Cerebellar nuclear complex (tissue), 1 donor: ENCODE measurements at places on chromosomes 11 and 22.

- no peak for DNase-seq
Measured at GRCh38 chr11:66277471-66278362, at the start of gene CNIH2. Gene CNIH2 (plus strand): TSS chr11:66278175. CDS start chr11:66278457, 282 bp downstream.

DNA sequence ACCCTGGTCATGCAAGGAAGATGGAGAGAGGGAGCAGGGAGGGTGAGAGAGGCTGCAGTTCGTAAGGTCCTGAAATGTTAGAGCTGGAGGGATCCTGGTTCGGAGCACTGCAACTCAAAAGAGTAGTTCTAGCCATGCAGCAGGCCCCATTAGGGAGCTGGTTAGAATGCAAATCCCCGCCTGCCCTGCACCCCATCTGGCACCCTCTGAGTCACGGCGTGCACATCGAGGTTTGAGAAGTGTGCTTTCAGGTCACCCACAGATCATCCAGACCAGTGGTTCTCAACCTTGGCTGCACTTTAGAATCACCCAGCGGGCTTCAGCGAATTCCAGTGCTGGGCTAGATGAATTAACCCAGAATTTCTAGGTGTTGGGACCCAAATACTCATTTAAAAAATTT is 48.2 kb downstream of the ST3GAL4 start:
- no peak for DNase-seq

GRCh38 chr22:45203150-45203951 is 37.3 kb downstream of the KIAA0930 start:
- DNase-seq, result no peak

- DNase-seq, result no peak
Measured at GRCh38 chr22:35037089-35037488, 28.9 kb upstream of the ISX start.

- no peak for DNase-seq
Measured at GRCh38 chr11:12917822-12918221, 91.3 kb upstream of the RASSF10 start.

DNA sequence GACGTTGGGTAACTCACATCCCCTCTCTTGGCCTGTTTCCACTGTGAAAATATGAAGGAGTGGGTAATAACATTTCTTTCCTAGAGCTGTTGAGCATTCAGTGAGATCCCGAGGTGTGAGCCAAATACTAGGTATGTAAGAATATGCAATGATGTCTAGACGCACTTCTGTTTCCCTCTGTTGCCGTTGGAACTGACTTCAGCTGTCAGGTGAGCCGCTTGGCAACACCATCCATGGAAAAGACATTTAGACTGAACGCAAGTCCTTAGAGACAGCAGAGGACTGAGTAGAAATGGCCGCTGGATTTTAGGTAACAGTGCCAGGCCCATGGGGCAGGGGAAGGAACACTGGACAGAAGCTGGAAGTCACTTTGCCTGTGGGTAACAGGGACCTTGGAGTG is 29.5 kb upstream of the SHANK2 start:
- DNase-seq, result no peak

GRCh38 chr11:57426929-57427726 is at the start of gene SLC43A3:
Gene SLC43A3 (minus strand): TSS chr11:57427121. CDS start chr11:57426172, 949 bp downstream.
- DNase-seq, result no peak

GRCh38 chr11:21909145-21909544 is 283.7 kb upstream of the ANO5 start:
- DNase-seq, result no peak

GRCh38 chr11:25423436-25424199 is 908.3 kb upstream of the ANO3 start:
- DNase-seq, result no peak

- peak; percentile 7 for DNase-seq
Measured at GRCh38 chr22:26170795-26171580, 1.7 kb downstream of the SEZ6L start.

GRCh38 chr11:80636999-80637398 is 1196.2 kb upstream of the TENM4 start:
- no peak for DNase-seq

GRCh38 chr11:117771197-117771596 is 25.8 kb downstream of the DSCAML1 start:
- no peak for DNase-seq

- no peak for DNase-seq
Measured at GRCh38 chr11:86885311-86885710, 69.9 kb downstream of the FZD4 start.

DNA sequence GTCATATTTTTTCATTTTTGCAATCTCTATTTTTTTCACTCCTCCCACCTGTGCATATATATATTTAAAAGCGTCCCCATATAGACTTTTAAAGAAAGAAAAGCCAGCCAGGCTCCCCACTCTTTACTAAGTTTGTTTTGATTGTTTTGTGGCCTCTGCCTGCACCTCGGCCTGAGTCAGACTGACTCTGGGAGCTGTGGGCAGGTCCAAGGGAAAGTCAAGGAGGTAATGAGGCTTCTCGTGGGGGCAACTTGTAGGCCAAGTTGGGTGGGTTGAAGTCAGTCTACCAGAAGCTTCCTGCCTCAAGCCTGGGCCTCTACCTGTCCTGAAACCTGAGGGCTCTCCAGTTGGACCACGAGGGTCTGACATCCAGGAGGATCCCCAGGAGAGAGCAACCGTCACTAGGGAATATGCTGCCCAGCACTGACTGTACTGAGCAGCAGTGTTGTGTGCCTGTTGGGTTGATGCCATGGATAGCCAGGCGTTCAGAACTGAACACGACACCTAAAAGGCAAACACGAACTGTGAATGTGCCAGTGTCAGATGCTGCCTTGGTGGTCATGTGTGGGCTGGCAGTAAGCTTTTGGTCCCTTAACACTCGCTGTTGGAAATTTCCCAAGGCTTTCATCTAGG is 58.8 kb downstream of the BMAL1 start:
- no peak for DNase-seq

DNA sequence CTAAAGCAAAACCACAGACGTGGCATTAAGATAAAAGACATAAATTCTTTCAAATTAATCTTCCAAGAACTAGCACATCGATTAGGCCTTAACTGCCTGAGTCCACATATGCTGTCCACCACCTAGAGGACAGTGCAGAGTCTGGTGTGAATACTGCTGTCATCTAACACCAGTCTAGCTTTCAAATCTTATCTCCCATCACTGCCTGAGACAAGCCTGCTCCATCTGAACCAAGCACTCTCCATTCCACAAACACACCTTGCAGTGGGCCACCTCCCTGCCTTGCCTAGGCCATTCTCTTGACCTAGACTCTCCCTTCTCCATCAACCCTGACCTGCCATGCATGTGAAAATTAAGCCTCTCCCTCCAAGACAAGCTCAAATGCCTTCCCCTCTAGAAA is 129.5 kb upstream of the PITPNB start:
- no peak for DNase-seq

DNA sequence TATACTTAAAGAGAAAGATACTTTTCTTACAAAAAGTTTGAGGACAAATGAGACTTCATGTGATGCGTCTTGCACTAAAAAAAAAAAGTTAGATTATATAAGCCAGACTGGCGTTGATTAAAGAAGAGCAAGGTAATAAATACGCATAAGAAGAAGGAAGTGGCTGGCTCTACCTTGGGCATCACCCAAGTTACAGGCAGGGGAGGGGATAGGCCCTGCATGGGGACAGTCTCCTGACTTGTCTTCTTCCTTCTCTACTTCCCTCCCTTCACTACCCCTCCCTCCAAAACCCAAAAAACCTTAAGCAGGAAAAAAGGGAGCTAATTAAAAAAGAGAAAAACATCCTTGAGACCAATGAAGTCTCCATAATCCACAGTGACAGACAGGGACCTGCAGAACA is 22.3 kb upstream of the TMA7B start:
- DNase-seq, result no peak

DNA sequence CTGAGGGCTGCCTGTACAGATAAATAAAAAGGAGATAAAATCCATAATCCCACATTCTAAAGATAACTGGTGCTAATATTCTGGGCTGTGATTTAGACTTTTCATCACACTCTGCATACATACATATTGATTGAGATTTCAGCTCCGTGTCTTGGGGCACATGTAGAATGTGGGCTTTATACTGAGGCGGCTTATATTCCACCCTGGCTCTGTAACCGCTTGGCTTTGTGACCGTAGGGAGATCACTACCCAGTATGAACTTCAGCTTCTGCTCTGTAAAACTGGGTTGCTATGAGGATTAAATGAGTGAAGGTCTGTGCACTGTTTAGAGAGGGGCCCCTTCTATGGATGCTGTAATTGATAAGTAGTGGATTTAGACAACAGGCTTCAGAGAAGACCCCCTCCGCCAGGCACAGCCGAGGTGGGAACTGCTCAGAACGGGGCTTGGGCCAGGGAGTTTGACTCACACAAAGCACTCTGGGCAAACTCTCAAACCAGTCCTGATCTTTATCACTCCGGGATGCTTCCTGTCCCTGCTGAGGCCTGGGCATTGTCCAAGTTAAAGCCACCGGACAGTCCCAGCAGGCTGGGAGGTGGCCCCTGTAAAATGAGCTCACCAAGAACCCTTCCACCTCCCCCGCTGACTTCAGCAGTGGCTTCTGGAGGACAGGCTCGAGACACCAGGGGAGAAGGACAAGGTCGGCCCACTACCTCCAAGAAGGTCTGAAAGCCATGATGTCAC is 17.2 kb downstream of the KIAA1671 start:
- DNase-seq, result no peak

GRCh38 chr11:130645843-130646197 is 197.4 kb downstream of the ADAMTS15 start:
- no peak for DNase-seq

DNA sequence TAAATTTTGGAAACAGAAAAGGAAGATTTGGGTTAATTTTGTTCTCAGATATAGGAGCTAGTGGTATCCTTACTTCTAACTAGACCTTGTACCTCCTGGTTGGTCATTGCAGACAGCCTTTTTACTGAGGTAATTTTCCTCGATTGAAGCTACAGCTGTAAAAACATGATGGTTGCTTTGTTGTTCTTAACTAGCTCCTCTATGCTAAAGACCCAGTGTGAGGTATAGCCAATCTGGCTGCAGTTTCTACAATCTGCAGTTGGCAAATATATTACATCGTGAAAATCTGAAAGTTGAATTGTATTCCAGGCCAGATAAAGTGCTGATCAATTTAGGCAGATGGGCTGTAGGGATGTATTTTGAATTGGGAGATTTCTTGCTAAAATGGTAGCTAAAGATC is 116.5 kb downstream of the AASDHPPT start:
- DNase-seq, result no peak

DNA sequence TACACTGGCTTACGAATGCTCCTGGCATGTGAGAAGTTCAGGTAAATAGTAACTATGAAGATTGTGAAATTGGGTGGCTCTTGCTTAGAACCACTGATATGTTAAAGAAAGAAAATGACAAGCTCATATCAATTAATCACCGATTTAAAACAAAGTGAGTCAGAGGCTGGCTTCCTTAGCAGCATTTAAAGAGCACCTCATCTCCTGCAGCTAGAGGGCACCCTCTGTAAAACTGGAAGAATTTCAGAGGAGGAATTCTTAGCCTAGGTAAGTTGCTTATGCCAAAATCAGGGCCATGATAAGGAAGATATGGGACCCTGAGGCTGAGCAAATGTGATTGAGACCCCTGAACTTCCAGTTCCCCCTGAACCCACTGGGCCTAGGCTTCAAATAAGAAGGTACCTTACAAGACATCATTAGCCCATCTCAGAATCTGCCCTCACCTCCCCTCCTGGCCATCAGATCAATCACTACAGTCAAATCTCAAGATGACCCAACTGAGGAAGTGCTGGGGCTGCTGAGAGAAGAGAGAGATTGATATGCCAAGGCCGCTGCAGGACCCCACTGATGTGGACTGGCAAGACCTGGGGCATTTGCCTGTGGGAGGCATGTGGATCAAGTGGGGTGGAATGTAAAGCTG is 8.6 kb upstream of the CD3E start:
- no peak for DNase-seq

DNA sequence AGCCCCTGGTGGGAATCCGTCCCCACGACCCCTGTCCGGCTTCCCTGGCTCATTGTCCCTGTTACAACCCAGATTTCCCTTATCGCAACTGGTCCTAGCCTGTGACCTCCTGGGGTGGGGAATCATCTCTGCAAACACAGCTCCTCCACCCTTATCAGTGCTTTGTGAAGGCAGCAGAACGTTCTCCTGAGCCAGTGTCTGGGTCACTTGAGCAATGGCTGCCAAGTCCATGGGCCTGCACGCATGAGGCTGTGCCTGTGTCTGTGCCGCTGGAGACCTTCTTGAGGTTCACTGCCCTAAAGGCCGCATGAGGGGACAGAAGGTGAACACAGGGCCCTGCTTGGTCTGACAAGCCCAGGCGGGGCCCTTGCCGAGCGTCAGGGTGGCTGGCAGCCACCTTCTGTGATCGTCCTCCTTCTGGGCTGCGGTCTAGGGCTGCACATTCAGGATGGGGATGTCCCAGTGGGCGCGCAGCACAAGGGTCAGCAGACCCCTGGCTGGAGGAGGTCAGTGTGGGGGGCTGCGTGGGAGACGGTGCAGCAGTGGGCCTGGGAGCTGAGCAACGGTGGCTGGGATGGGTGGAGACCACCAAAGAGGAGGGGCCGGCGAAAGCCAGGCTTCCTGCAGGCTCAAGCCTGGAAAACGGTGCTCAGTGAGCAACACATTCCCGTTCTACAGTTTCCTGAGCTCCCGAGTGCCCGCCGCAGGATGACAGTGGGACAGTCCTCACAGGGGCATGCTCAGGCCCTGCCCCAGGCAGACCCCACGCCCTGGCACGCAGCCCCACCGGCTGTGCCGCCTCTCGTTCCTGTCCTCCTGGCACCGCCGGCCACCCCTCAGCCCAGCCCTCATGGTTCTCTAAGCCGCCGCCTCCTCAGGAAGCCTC is 74.1 kb downstream of the CDKN1C start:
- DNase-seq, result no peak

DNA sequence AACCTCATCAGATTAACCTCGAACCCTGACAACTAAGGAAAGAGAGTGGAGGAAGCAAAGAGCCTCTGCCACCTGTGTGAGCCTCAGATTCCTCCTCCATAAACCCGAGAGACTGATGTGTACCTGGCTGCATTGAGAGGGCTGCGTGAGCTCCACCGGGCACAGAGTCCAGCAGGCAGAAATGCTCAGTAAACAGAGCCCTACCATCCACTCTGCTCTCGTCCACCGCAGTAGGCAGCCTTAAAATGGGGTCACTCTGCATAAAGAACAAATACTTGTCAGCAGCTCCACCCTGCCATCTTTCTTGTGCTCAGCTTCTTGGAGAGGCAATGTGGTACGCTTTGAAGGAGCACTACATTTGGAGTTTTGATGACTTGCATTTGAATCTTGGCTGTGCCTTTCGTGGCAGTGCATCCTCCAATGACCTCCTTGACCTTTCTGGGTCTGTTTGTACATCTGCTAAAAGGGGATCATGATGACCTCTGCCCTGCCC is 43.0 kb upstream of the CD5 start:
- no peak for DNase-seq

- no peak for DNase-seq
Measured at GRCh38 chr11:46677169-46677568, 23.2 kb downstream of the ARHGAP1 start.

- DNase-seq, result no peak
Measured at GRCh38 chr11:102347462-102348370, 702 bp downstream of the BIRC2 start.

DNA sequence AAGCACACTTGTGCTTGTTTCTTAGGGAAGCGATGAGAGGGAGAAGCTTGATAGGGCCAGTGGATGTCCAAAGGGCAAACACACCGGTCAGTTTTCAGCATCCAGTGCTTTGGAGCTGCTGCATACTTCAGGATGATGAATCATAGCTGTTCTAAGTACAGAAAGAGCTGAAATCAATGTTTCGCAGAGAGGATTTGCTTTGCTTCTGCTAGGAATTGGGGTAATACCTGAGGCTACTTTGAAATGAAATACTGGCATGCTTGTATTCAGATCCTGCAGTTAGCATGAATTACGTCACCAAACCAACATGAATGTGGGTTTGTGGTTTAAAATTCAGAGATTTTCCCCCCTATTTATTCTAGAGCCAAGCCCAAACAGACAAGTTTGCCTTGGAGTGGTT is 41.7 kb upstream of the SC5D start:
- DNase-seq, result no peak
